ENCODE measurements at places on chromosomes 1 and 21. TPM values are rescaled to one million over a fixed set of nuclear protein-coding genes. Genes with fewer than 3 reads are reported as not detected.

DNA sequence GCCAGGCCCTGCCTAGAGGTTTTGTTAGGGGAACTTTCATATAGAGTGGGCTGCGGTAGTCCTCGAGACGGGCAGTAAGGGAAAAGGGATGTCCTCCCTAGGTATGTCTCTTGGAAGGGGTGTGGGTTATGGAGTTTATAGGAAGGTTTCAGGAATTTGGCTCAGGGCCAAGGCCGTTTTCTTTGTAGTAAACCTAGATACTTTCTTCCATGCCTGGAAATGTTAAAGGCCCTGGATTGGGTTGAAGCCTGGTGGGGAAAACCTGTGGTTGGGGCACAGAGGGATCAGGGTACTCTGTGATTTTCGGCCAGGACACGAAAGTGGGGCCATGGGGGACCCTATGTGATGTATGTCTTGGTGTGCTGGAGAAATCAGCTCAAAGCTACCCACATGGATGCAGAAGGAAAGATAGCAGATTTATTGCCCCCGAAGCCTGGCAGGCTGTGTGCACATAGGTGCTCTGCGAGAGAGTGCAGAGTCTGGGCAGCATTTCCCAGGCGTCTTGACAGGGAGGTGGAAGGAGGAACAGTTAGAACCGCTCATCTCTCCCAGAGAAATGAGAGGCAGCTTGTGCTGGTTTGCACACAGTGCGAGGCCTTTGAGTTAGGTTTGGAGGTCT lies 1.7 kb downstream of the SNAP47 start:
- no peak overlapping the region for H3K27ac ChIP-seq
- H3K27me3 ChIP-seq, result no peaks in the 10 kb centered on the region
- DNase-seq, result no peak
- peaks cover 7% of the 10 kb centered on the region for H3K36me3 ChIP-seq
- H3K4me3 ChIP-seq, result no peak overlapping the region

- DNase-seq, result no peak
- peaks cover 20% of the 10 kb centered on the region for H3K27me3 ChIP-seq
- H3K36me3 ChIP-seq, result no peaks in the 10 kb centered on the region
- H3K4me1 ChIP-seq, result no peaks in the 10 kb centered on the region
- H3K27ac ChIP-seq, result no peak overlapping the region
Measured at GRCh38 chr1:207672522-207673130, 27.7 kb downstream of the CR1L start.

GRCh38 chr1:54008876-54009275 lies 9.1 kb downstream of the LDLRAD1 start:
- H3K27me3 ChIP-seq, result peaks cover 39% of the 10 kb centered on the region
- no peak overlapping the region for H3K4me3 ChIP-seq
- H3K4me1 ChIP-seq, result no peaks in the 10 kb centered on the region
- DNase-seq, result no peak
- H3K27ac ChIP-seq, result no peak overlapping the region

- H3K4me1 ChIP-seq, result no peaks in the 10 kb centered on the region
- DNase-seq, result no peak
- H3K4me3 ChIP-seq, result no peak overlapping the region
- peaks cover 9% of the 10 kb centered on the region for H3K27me3 ChIP-seq
- no peak overlapping the region for H3K27ac ChIP-seq
- no peaks in the 10 kb centered on the region for H3K36me3 ChIP-seq
Measured at GRCh38 chr1:67194209-67194863, 28.1 kb downstream of the IL23R start.

- peak overlapping the region; percentile 20 for H3K27ac ChIP-seq
- H3K4me1 ChIP-seq, result peaks cover 16% of the 10 kb centered on the region
- peaks cover 12% of the 10 kb centered on the region for H3K36me3 ChIP-seq
- no peak overlapping the region for H3K4me3 ChIP-seq
- no peak for DNase-seq
- H3K27me3 ChIP-seq, result no peaks in the 10 kb centered on the region
Measured at GRCh38 chr1:224223819-224224714, 41.0 kb downstream of the DEGS1 start.

GRCh38 chr1:197659171-197659570 lies 116.1 kb downstream of the DENND1B start:
- H3K4me3 ChIP-seq, result no peak overlapping the region
- peaks cover 2% of the 10 kb centered on the region for H3K36me3 ChIP-seq
- no peaks in the 10 kb centered on the region for H3K27me3 ChIP-seq
- DNase-seq, result no peak

GRCh38 chr1:233281711-233282581 lies 13.6 kb downstream of the PCNX2 start:
- DNase-seq, result no peak
- peak overlapping the region; percentile 17 for H3K27ac ChIP-seq
- H3K36me3 ChIP-seq, result no peaks in the 10 kb centered on the region
- peaks cover 12% of the 10 kb centered on the region for H3K4me1 ChIP-seq

- H3K27me3 ChIP-seq, result peaks cover 19% of the 10 kb centered on the region
- H3K27ac ChIP-seq, result peak overlapping the region; percentile 73
- no peak for DNase-seq
- no peak overlapping the region for H3K4me3 ChIP-seq
Measured at GRCh38 chr1:12067900-12068821, 5.1 kb downstream of the TNFRSF8 start.

The CCDC185 gene
- total RNA-seq, result not detected
